CD4-positive, alpha-beta T cell treated with Interleukin-2 at 100 ng/mL for 4 hours (primary cell): ENCODE measurements at places on chromosomes 1 and 21.

DNA sequence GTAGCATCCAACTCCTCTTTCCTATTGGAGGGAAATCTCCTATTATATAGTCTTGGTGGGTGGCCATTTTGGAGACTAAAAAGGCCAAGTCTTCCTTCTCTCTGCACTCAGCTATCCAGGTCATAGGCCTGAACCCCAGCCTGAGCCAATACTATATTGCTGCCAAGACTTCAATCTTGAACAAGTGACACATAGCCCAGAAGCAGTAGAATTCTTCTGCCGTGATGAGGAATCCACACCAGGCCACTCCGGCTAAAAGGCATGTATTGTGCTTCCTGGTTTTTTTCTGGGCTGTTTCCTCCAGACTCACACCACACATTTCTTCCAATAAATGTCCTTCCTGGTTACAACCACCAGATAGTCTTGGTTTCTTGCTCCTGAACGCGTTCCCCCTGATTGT, 43.0 kb downstream of the ATF3 start:
- DNase-seq, result no peak

DNA sequence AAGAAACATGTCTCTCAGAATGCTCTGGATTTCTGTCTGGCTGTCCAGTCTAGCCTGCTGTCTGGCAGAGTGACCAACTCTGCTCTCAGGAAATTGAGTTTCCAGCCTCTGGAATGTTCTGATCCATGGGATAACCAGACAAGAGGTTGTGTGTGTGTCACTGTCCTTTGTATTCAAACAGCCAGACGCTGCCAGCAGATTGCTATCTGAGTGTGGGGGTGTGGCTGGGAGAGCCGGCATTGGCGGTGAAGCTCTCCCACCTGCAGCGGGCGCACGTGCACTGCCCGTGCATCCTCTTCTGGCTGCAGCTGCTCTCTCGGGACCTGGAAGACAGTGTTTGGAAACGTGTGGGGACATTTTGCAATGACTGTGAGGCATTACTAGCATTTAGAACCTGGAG, 26.1 kb downstream of the PKP1 start:
- no peak for DNase-seq

DNA sequence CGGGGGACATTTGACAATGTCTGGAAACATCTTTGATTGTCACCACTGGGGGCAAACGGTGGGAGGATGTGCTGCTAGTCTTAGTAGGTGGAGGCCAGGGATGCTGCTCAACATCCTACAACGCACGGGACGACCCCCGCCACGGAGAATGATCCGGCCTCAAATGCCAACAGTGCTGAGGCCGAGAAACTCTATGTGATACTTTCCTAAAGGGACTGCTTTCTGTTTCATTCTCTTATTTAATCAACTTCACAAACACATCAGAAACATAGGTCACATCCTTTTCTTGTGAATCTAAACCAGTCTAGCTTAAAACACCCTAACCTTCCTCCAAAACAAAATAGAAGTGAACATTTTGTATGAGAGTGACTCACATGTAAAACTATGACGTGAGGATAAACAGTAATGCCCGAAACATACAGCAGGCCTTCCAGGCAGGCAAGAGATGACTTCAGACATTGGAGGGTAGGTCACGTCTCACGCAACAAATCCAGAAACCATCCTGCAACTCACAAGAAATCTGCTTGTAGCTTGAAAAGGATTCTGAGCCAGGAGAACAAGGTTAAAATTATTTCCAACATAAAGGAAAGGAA, 37.2 kb upstream of the ETS2 start:
- peak; percentile 52 for DNase-seq

GRCh38 chr1:5758859-5759578, 233.2 kb downstream of the NPHP4 start:
- DNase-seq, result no peak

DNA sequence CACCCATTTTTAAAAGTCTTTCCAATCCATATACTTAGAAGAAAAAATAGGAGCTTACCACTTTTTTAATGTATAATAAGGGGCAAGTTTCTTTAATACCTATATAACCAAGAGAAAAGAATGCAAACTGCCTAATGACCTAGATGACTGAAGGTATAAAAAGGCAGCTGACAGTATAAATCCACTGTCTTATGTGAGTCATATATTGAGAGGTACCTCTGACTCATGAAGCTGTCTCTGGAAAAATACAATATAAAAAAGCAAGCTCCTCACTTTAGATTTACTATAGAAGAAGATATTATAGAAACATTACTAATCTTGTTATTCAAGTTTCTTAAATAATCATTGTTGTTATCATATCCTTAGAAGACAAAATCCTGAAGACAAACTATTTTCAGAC, 144.2 kb downstream of the VAV3 start:
- DNase-seq, result no peak

GRCh38 chr1:200343874-200344273, 66.0 kb downstream of the ZNF281 start:
- no peak for DNase-seq

- DNase-seq, result no peak
Observed at GRCh38 chr1:68355614-68356013, 94.1 kb downstream of the RPE65 start.

DNA sequence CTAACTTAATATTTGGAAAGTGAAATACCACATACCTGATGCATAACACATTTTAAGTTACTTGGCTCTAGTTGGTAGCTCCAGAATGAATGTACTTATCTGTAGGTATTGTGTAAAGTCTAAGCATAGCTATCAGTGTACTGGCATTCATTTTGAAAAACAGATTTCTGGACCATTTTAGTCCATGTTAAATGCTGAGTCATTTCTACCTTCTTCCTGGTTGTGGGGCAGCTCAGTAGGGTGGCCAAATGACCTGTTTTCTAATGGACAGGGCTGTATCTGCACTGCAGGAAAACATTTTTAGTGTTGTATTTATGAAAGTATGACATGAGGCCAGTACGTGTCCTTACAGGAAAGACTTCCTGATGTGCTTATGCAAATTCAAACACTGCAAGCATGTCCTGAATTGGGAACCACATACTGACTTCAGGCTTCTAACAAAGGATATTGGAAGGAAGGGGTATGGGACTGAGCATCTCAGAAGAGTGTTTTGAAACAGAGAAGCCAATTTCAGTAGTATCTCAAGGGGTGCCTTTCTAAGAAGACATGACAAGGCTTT, 300.3 kb upstream of the B3GALT2 start:
- DNase-seq, result no peak
